ENCODE measurements at places on chromosomes 7 and 10.
A peak's percentile ranks its signal among the peaks of the same experiment; 100 is the strongest.

DNA sequence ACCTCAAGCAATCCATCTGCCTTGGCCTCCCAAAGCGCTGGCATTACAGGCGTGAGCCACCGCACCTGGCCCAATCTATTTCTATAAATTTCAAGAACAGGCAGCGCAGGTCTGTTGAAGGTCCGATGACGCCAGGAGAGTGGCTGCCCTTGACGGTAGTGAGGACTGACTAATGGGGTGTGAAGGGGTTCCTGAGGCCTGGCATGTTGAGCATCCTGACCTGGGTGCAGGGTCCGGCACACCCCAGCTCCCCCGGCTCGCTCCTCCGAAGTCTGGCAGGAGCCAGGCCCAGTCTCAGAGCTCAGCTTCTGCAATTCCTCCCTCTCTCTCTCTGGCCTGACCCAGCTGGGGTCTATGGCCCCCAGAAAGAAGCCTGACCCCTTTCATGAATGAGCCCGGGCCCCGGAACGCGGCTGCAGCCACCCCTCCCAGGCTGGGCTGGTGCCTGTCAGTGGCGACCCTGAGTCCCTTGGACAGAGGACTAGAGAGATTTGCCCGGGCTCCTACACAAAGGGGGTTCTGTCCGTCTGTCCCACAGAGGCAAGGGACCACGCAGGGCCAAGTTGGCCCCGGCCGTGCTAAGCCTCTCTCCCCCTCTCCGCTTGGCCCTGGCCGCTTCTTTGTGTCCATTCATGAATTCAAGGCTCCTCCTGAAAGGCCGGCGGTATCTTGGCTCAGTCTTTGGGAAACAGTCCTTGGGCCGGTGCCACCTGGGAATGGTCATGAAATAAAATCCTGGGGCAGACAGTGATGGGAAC, 18.8 kb downstream of the MMD2 start:
- no peak for DNase-seq

DNA sequence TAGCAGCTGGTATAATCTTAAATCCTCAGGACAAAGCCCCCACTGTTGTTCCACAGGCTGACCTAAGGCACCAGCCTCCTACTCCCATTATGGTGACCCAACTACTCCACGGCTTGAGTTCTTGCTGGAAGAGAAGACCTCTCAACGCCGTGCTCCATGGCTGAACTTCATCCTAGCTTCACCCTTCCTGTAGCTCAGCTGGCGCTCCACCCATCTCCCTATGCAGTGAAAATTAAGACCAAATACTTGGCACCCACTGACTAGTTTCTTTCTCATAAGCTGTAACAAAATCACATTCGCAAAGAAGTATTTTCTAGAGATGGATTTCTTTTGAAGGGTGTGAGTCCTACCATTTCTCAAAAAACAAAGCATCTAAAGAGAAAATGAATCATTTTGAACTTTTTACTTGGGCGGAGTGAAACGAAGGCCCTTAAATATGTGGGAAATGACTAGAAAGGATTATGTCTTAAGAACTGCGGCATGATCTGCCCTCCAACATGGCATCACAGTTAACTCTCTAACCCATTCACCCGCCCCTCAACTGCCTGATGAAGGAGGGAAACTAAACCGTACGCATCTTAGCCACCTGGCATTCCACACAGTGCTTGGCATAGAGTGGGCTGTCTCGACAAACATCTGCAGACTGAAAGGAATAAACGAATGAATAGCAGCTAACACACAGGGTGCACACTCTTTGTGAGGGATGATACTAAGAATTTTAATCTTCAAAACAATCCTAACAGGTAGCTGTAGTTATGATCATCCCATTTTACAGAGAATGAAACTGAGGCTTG, 32.7 kb downstream of the GFRA1 start:
- DNase-seq, result no peak

DNA sequence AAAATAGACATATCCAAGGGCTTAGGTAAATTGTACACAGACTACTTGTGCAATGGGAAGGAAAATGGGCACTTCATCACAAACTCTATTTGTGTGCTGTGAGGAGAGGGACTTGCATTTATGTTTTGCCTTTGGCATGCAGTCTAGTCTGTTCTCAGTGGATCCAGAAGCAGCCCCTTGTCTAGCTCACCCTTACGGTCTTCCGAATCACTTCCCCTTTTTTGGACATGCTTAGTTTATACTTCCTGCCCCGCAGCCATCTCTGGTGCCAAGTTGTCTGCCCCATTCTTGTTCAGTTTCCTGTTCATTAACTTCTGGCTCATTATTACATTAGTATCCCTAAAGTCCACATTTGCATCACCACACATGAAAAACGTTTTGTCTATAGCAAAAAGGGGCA, 161.6 kb downstream of the NRCAM start:
- DNase-seq, result no peak

DNA sequence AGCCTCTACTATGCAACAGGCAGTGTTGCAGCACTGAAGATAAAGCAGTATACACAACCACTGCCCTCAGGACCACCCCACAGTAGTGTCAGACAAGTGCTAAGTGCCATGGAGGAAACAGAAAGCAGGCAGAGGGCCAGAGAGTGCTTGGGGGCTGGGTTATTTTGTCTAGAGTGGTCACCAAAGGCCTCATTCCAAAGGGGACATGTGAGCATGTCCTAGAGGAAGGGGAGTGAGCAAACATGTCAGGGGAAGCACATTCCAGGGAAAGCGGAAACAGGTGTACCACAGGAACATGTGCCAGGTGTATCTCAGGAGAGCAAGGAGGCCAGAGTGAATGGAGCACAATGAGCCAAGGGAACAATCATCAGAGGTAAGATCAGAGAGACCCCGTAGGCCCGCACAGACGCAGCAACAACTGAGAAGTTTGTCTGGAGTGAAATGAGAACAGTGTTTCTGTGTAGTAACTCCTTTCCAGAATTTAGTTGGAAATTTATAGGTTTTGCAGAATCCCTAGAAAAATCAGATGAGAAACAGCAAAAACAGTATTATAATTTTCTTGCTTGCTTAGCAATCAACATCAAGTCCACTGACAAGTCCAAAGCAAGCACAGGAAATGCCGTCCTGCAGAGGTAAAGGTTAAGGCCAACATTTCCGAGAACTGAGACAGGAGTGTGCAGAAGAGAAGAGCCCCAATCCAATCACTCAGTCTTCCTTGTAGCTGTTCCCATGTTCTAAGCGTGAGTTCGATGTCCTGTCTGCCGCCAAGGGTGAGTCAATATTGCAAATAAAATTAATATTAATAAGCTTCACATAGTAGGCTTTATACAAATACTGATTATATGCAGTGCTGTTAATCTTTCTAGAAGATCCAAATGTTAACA, 67.3 kb downstream of the SGMS1 start:
- no peak for DNase-seq

DNA sequence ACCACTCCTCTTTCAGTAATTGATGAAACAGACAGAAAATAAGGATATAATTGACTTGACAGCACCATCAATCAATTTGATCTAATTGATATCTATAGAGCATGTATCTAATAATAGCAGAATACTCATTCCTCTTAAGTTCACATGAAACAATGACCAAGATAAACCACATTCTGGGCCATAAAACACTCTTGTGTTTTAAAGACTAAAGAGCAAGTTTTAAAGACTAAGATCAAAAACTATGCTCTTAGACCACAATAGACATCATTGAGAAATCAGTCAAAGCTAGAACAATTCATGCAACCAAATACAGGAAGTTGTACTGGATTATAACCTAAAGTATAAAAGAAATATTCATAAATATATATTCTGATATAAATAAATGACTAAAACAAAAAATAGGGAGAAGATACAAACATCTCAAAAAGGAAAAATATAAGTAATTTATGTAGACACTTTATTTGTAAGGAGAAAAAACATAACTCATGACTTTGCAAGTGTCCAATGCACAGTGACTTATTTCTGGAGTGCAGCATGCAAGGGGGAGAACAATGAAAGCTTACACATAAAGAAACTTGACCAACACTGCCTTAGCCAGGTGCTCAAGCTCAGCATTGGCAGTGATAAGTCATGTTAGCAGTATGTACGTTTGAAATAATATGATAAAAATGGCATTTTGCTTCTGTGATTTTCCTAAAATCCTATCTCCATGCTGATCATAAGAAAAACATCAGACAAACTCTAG, 312.7 kb upstream of the IGFBP3 start:
- no peak for DNase-seq

GRCh38 chr10:97331153-97331703, 3.3 kb downstream of the FRAT2 start:
- no peak for DNase-seq

- DNase-seq, result no peak
Measured at GRCh38 chr7:121676168-121676567, 196.8 kb upstream of the PTPRZ1 start.

- peak; percentile 79 for DNase-seq
Measured at GRCh38 chr10:76357726-76358415, 926.4 kb downstream of the LRMDA start.

GRCh38 chr7:156576216-156577058, 64.1 kb upstream of the RNF32 start:
- no peak for DNase-seq

DNA sequence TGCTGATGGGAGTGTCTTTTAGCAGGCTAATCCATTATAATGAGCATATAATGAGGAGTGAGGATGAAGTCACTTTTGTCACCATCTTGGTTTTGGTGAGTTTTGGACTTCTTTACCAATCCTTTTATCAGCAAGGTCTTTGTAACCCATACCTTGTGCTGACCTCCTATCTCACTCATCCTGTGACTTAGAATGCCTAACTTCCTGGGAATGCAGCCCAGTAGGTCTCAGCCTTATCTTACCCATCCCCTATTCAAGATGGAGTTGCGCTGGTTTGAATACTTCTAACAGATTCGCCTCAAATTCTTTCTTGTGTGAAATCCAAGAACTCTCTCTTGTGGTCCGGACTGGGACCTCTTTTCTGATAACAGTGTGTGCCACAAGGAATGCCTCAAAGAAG, 253.1 kb upstream of the CACNA2D1 start:
- DNase-seq, result no peak

DNA sequence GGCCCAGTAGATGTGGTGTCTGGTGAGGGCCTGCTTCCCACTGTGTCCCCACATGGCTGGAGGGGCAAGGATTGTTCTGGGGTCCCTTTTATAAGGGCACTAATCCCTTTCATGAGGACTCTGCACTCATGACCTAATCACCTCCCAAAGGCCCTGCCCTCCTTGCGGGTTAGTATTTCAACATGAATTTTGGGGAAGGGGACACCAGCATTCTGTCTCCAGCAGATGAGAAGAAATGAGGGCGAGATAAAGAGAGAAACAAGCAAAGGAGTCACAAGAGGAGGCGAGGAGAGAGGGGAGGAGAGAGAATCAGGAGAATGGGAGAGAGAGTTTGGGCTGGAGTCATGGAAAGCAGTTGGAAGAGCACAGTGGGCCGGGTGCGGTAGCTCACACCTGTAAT, 83.7 kb downstream of the C10orf105 start:
- no peak for DNase-seq

Measured in DMS53 (cell line).